ENCODE measurements at places on chromosomes 4 and X.
A peak's percentile ranks its signal among the peaks of the same experiment; 100 is the strongest.

GRCh38 chr4:141686146-141686775 is 49.9 kb downstream of the IL15 start:
- peak; percentile 76 for DNase-seq

DNA sequence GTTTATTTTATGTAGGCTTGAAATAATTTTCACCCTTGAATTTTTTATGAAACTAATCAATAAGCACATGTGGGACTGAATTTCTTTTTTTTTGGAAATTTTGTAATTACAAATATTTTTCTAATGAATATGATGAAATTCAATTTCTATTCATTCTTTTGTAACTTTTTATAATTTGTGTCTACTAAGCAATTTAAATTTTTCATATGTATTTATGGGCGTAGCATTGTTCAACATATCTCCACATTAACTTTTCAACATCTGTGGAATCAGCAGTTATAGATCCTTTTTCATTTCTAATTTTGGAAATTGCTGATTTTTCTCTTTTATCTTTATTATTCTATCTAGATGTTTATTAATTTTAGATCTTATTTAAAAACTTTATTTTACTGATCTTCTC is 1320.3 kb downstream of the C4orf33 start:
- no peak for DNase-seq

- DNase-seq: no peak
Measured at GRCh38 chr4:34880246-34880645, 1364.1 kb downstream of the ARAP2 start.

- DNase-seq: peak; percentile 55
Measured at GRCh38 chr4:105520819-105521790, 31.3 kb upstream of the ARHGEF38 start.

DNA sequence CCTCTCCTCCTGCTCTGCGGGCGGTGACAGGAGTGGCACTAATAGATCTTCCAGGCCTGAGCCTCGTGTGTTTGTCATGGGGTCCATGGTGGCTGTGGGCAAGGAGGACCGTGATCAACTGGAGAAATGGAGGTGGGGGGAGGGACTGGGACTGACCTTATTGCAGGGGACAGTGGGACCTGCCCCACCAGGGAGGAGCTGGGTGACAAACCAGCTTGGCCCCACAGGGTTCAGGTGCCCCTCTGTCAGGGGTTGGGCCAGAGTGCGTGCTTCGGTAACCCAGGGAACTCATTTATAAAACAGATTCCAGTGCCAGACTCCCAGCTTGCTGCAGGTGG is 366.5 kb downstream of the BCOR start:
- no peak for DNase-seq

DNA sequence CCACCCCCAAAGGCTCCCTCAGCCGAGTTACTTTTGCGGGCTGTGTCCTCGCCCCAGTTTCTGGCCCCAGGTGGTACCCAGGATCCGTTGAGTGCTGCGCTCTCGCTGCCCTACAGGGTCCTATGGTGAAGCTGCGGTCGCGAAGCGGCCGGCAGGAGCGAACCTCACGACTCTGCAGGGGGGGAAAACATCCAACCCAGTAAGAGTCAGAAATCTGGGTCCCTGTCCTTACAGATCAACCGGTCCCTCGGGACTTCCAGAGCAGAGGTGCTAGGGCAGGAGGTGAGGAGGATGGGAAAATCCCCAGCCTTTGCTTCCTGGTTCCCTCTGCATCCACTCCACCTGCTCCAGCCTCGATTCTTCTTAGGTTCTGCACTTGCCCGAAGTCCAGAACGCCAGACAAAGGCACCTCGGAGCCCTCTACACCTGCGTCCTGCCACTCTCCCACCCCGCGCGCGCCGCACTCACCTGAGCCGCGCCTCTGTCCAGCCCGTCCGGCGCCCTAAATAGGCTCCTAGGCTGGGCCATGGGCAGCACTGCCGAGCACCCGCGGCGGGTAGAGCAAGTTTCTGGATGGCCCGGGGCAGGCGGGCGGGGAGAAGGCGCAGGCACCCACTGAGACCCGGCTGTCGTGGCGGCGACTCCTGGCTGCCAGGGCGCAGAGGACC is at the start of gene HS3ST1:
TSS of gene HS3ST1 (minus strand) at position 664 of the 668 bp plus-strand sequence. CDS start 28,889 bp downstream, outside the sequence.
- DNase-seq: no peak

DNA sequence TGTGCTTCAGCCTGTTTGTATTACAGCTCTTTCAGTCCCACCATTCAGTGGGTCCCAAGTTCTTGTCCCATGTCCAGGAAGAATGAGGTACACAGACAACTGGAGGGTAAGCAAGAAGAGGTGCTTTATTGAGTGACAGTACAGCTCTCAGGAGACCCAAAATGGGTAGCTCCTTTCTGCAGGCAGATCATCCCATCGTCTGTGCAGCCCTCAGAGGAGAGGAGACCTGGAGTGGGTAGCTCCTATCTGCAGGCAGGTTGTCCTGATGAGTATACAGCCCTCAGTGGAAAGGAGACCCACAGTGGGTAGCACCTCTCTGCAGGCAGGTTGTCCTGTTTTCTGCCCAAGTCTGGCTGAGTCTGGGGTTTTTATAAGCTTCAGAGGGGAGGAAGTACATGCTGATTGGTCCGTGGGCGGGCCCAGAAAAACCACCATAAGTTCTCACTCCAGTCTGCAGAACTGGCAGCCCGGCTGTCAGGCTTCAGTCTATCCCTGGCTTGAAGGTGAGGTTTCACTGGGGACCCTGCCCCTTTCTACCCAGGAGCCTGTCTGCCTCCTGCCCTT is 18.0 kb downstream of the GRK4 start:
- no peak for DNase-seq

DNA sequence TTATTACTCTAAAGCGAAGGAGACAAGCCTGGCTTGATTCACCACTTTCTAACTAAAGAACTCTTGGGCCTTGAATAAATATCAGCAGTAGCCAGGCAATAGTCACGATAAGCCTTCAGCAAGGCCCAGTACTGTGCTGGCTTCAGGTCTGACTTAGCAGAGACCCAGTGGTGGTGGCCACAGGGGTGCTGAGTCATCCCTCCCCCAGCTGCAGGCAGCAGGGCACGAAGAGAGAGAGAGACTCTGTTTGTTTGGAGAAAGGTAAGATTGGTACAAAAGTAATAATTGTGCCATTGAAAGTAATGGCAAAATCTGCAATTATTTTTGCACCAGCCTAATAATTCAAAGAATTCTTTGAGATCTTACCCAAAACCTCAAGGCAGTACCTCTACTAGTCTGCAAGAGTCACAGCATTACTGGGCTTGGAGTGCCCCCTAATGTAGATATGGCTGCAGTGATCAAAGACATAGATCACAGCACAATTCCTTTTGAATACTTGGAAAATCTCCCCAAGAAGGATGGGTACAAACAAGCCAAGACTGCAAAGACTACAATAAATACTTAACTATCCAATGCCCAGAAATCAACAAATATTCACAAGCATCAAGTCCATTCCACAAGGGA is 159.5 kb upstream of the USP38 start:
- DNase-seq: peak; percentile 66

GRCh38 chr4:175419236-175419718 is 392.8 kb downstream of the GPM6A start:
- peak; percentile 89 for DNase-seq
